ENCODE measurements at places on chromosomes 4 and X. TPM values are rescaled to one million over a fixed set of nuclear protein-coding genes. Genes with fewer than 3 reads are reported as not detected.

GRCh38 chr4:154313004-154313585, 178.5 kb downstream of the DCHS2 start:
- no peak for DNase-seq

DNA sequence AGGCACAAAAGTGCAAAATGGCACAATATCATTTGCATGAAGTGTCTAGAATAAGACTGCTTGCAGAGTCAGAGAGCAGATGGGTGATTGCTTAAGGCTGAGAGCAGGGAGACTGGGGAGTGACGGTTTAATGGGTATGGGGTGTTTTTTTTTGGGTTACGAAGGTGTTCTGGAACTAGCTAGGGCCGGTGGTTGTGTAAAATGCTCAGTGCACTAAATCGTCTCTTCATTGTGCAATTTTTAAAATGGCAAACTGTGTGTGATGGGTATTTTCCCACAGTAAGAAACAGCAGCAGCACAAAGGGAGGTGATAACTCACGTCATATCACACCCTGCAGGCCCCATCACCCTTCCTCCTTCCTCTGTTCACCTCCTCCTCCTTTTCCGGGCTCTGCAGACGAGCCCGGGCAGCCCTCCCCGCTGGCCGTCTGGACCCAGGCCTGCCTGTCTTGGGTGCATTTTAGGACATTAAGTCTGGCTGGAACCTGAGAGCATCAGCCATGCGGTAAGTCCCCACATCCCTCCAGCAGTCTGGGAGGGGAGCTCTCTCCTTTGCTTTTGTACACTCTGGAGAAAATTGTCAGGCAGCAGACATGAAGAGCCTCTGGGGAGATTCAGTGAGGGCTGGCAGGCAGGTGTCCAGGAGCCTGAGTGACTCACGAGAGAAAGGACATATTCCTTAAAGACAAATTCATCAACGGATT, 42.7 kb downstream of the ASMT start:
- DNase-seq: no peak

GRCh38 chr4:140140566-140140965, 13.4 kb downstream of the MAML3 start:
- no peak for DNase-seq

GRCh38 chrX:130793975-130794374, 109.0 kb downstream of the ENOX2 start:
- DNase-seq: no peak

DNA sequence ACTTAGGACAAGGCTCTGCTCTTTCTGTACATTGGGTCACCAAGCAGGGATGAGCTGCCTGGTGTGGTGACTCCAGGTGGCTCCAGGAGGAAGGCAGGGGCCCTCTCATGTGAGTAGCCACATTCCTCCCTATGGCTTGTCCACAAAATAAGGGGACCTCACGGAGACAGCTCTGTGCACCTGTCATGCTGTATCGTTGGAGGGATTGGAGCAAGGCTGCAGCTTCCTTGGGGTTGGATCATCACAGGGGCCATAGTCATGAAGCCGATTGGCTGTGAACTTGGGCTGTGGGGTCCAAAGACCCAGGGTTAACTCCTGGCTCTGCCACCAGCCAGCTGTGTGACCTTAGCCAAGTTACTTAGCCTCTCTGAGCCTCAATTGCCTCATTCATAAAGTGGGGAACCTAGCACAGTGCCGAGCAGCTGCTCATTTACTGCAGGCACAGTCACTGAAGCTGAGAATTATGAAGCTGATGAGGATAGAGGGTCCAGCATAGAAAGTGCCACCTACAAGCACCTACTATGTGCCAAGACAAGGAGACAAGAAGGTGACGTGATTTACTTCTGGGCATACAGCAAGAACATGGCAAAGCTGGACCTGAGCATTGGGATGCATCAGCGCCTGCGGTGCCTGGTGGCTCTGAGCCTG, 11.8 kb upstream of the KIAA0232 start:
- no peak for DNase-seq

GRCh38 chr4:118957722-118958445, 69.2 kb downstream of the SYNPO2 start:
- no peak for DNase-seq

GRCh38 chr4:184763150-184763780, 29.4 kb upstream of the CENPU start:
- DNase-seq: no peak

Gene JCHAIN
- 8.4 TPM for total RNA-seq

Gene HEPH
- total RNA-seq: 9.3 TPM

Gene TXK
- 1.9 TPM for total RNA-seq

Gene CSAG2
- not detected for total RNA-seq
